ENCODE measurements at places on chromosomes 3 and 15. TPM values are rescaled to one million over a fixed set of nuclear protein-coding genes. Genes with fewer than 3 reads are reported as not detected.

APEH gene
- total RNA-seq = 97.9 TPM

ECE2 gene
- not detected for total RNA-seq

ACOX2 gene
- 0.41 TPM for total RNA-seq

DNA sequence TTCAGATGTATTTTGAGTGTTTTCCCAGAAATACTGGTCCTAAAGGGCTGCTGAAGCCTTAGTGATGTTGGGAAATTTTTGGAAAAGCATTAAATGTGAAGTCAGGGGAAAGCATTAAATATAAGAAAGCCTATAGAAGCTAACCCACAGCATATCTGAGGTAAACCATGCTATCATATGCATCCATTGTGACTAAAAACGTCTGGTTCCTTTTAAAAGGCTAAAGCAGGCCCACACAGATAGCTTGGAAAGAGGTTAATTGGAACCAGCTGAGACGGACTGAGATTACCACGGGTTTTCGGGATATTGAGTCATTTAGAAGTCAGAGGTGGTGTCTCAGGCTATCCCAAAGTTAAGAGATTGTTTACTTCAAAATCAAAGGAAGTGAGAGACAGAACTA is 78.2 kb downstream of the CYP19A1 start:
- no peak overlapping the region for H3K4me3 ChIP-seq
- no peak for DNase-seq
- no peaks in the 10 kb centered on the region for H3K27me3 ChIP-seq
- no peaks in the 10 kb centered on the region for H3K36me3 ChIP-seq
- H3K4me1 ChIP-seq = 0 out of 2 replicates have a peak, but pooled peaks cover 6% of the 10 kb centered on the region

DNA sequence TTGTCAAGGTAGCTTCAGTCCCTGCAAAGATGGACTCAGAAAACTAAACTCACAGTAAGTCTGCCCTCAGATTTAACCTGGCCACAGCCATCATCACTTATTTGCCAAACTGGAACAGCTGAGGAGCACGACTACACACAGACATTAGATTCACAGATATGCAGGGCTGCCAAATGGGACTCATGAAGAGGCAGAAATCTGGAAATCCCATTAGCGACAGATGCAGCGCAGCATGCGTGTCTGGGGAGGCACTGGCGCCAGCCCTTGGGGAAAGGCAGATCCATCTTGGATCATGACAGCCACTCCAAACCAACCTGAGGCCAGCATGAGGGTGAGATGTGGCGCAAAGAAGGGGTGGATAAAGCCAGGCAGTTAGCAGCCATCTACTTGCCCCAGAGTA is 160.7 kb upstream of the TSC22D2 start:
- no peak overlapping the region for H3K4me3 ChIP-seq
- no peaks in the 10 kb centered on the region for H3K27me3 ChIP-seq
- no peak for DNase-seq
- peak overlapping the region; percentile 72 for H3K27ac ChIP-seq

GRCh38 chr3:183958775-183959174 is 58.9 kb downstream of the ABCC5 start:
- no peak for DNase-seq
- H3K4me1 ChIP-seq = no peaks in the 10 kb centered on the region
- H3K4me3 ChIP-seq = no peak overlapping the region
- peaks cover 4% of the 10 kb centered on the region for H3K36me3 ChIP-seq
- no peaks in the 10 kb centered on the region for H3K27me3 ChIP-seq

GRCh38 chr3:12608376-12608775 is 51.5 kb downstream of the MKRN2 start:
- no peak overlapping the region for H3K4me3 ChIP-seq
- H3K27me3 ChIP-seq = no peaks in the 10 kb centered on the region
- H3K27ac ChIP-seq = no peak overlapping the region
- no peak for DNase-seq
- H3K4me1 ChIP-seq = no peaks in the 10 kb centered on the region

Measured in SJSA1 (cell line).